ENCODE measurements at places on chromosomes 3 and 15.
A peak's percentile ranks its signal among the peaks of the same experiment; 100 is the strongest.

- no peak for DNase-seq
Observed at GRCh38 chr3:57980416-57980815, 27.8 kb upstream of the FLNB start.

DNA sequence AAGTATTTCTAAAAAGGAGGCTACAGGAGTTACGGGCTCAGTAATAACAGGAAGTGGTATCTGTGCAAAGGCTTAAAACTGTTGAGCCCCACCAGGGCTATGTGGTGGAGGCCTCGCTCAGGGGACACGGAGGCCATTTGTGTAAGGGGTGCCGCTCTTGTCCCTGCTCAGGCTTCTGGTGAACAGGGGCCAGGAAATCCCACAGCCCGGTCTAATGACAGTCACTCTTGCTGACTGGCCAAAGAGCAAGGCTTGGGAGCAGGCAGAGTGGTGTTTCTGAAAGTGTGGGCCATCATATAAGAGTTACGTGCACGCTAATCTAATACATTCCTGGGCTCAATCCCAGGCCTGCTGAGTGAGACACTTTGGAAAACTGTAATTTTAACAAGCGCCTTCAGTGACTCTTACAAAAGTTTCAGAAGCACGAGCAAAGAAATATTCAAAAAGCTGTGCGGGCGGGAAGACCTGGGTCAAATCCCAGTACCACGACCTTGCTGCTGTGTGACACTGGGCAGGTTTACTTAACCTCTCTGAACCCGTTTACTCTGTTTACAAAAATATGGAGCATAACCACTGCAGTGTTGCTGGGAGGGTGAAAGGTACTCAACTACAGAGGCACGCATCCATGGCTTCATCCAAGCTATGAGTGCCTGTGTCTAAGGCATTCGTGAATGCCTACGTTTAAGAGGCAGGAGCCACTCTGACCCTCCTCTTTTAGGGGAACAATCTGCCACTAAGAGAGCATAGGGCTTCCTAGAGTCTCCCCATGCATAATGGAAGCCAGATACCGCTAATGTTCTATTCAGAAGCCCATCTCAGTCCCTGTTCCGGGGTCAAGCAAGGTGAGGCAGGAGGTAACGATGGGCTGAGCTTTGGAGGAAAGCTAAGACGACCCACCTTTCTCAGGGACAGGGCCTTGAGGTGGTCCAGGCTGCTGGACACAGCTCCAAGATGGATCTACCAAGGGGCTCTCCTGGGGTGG, 2.0 kb downstream of the ATP10A start:
- no peak for DNase-seq

DNA sequence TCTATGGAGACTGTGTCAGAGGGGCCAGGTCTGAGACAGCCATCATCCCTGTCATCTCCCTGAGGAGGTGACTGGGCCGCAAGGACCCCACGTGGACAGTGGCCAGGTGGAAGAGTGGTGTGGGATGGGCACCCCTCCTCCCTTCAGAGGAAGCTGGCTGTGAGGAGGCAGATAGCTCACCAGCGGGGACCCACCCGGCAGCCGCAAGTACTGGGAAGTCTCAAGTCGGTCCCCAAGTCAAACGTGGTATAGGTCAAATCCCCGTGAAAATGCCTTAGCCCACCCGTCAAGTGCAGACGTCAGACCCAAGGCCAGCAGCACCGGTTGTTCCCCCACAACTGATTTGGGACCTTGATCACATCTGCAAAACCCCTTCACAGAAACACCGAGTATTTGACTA, 12.3 kb upstream of the KLF13 start:
- DNase-seq = no peak

- DNase-seq = no peak
Observed at GRCh38 chr3:63056932-63057331, 181.7 kb upstream of the CADPS start.

- DNase-seq = no peak
Observed at GRCh38 chr3:40096661-40097111, 212.8 kb upstream of the EIF1B start.

DNA sequence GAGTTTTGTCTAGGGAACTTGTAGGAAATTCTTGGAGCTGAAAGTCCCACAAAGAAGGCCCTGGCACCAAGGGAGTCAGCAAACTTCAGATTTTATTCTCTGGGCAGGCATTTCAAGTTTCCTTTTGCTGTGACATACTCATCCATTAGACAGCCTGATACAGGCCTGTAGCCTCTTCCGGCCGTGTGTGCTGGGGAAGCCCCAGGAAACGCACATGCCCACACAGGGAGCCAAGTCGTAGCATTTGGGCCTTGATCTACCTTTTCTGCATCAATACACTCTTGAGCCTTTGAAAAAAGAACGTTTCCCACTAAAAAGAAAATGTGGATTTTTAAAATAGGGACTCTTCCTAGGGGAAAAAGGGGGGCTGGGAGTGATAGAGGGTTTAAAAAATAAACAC, 15.0 kb downstream of the TIGIT start:
- DNase-seq = peak; percentile 39

GRCh38 chr3:106731230-106731629, 646.0 kb upstream of the CCDC54 start:
- no peak for DNase-seq

- DNase-seq = no peak
Observed at GRCh38 chr15:77096138-77096537, 25.2 kb upstream of the TSPAN3 start.

DNA sequence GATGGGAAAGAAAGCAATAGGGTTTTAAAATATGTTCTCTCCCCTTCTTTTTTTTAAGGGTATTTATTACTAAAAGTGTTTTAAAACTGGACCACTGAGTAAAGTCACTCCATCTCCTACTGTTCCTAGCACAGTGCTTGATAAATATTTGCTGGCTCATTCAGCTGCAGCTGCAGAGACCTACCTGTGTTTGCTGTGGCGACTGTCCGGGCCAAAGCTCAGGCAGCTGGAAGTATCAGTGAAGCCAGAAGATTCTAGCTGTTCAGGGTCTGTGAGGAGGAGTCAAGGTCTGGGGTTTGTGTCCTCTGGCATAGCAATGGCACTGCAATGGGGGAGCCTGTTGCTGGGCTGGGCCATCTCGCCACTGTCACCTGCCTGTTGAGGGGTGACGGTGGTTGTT, 109.9 kb downstream of the RPLP1 start:
- DNase-seq = no peak

- no peak for DNase-seq
Observed at GRCh38 chr3:68123231-68123630, 468.8 kb upstream of the SUCLG2 start.

GRCh38 chr15:25175789-25176615, 221.2 kb downstream of the SNRPN start:
- no peak for DNase-seq

DNA sequence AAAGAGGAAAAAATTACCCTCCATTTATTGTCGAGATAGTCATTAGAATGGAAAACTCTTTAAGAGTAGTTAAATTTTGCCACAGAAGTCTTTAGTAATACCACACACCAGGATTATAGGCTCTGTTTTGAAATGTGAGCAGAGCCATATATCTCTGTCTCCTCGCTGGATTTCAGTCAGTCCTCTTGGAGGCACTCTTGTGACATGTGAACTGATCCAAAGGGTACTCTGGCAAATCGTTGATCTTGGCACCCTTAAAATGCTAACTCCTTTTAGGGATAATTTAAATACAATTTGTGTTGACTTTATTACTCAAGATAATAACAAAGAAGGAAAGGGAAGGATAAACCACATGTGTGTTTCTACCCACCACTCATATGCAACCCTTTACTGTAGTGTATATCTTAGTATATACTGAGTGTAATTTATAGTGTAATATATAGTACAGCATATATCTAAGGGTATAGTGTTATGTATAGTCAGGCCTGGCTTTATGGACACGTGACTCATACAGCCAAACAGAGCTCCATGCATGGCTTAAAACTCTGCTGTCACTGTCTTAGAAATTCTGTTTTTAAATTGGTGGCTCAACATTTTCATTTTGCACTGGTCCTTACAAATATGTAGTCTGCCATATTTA, 12.3 kb upstream of the KPNA4 start:
- DNase-seq = no peak

DNA sequence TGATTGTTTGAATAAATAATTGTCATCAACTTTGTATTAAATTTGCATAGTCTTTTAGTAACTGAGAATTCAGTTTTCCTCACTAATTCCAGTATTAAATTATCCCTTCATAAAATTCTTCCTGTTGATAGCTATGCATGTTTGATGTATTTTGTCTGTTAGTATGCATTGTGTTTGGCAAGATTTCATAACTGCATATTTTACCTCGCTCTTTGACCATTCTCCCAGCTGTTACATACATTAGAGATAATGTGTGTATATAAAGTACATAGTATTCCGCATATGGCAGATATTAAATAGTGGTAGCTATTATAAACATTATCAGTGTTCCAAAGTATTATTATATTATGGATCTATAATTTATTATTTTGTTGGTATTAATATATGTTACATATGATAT, 10.6 kb upstream of the NFKBIZ start:
- no peak for DNase-seq

DNA sequence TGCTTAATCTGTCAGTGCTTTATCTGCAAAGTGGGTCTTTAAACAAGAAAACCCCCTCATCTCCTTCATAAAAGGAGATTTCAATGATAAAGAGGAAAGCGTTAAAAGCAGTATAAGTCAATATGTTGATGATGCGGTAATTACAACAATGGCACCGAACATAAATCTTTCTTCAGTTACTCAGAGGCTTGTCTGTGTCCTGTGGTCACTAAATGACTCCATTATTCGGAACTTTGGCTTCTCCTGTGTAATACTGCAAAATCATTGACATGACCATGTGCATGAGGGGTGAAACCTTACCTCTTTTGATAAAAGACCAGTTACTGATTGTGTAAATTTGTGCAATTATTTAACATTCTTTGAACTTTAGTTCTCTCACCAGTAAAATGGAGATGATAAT, 4.8 kb upstream of the USP3 start:
- no peak for DNase-seq

- DNase-seq = no peak
Observed at GRCh38 chr3:54003136-54003535, 111.5 kb upstream of the SELENOK start.

DNA sequence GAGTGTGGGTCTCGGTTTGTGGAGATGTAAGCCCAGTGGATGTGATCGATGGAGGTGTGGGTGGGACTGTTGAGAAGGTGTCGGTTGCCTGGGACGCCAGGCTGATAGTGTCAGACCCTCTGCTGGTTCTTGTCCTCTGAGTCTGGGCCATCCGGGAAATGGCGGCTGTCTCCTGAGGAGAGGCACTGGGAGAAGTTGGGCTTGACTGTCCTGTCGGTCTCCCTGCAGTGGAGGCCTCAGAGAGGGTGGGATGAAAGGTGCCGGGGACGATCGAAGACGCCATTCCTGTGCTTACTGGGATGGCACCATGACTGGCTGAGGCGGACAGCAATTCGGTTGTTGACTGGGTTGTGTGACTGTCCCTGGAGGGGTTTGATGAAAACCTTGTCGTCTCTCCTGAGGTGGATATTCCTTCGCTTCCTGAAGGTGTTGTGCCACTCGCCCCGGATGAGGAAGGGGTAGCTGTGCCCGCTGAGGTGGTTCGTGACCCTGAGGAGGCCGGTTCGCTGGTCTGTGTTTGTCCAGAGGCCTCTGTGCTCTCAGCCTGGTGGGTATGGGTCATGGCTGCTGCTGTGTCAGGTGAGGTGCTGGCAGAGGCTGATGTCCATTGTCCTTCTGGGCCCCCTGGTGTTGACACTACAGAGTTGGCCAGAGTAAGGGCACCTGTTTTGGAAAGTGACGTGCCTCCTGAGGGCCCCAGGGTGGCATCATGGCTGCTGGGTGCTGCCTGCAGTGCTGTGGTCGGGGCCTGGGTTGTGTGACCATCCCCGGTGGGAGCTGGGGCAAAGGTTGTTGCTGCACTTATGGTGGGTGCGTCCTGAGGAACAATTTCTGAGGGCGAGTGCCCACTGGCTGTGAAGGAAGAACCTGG, 22.8 kb downstream of the MUC4 start:
- no peak for DNase-seq

GRCh38 chr3:143791386-143791785, 56.9 kb downstream of the SLC9A9 start:
- DNase-seq = no peak

- no peak for DNase-seq
Observed at GRCh38 chr3:39763390-39763789, 46.0 kb upstream of the MYRIP start.

- DNase-seq = no peak
Observed at GRCh38 chr3:100261485-100261903, 702 bp downstream of the TBC1D23 start.
